Keratinocyte (primary cell): ENCODE measurements at places on chromosomes 16 and 17. TPM values are rescaled to one million over a fixed set of nuclear protein-coding genes. Genes with fewer than 3 reads are reported as not detected.

- DNase-seq: no peak
- H3K36me3 ChIP-seq: no peaks in the 10 kb centered on the region
- no peak overlapping the region for H3K27ac ChIP-seq
- H3K4me3 ChIP-seq: no peak overlapping the region
These were observed 106.2 kb downstream of the PHKB start for GRCh38 chr16:47567321-47567720.

- H3K4me3 ChIP-seq: no peak overlapping the region
- peaks cover 5% of the 10 kb centered on the region for H3K4me1 ChIP-seq
- no peak overlapping the region for H3K27ac ChIP-seq
- no peaks in the 10 kb centered on the region for H3K27me3 ChIP-seq
These were observed 342.5 kb downstream of the CPPED1 start for GRCh38 chr16:12461201-12461600.

GRCh38 chr16:72286936-72287620 lies 115.1 kb upstream of the PMFBP1 start:
- no peak overlapping the region for H3K4me3 ChIP-seq
- peaks cover 53% of the 10 kb centered on the region for H3K4me1 ChIP-seq
- peak overlapping the region; percentile 83 for H3K27ac ChIP-seq
- H3K36me3 ChIP-seq: no peaks in the 10 kb centered on the region
- DNase-seq: peak; percentile 32

DNA sequence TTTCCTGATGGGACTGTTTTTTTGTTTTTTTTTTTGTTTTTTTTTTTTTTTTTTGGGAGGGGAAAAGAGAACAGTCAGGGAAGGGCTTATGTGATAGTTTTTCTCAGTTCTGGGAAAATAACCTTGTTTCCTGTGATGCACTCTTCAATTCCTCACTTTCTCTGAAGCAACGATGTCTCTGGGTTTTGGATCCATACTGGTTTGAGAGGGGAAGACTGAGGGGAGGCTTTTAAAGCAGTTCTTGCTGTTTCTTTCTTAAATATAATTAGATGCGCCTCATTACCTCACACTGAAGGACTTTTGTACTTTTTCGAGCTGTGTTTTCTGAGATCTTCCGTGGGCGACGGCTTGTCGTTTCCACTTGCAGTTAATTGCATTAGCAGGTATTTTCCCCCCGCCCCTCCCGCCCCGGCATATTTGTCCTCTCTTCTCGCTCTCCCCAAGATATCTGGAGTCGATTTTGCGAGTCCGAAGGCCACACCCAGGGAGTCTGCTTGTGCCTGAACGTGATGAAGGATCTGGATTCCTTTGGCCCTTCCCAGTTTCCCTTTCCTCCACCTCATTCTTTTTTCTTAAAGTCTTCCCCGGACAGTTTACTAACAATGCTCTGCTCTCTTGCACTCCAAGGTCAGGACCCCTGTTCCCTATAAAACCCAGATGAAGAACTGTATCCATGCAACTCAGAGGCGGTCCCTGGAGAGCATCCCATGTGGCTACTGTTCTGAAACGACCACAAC lies 125.2 kb upstream of the ZFHX3 start:
- H3K4me1 ChIP-seq: peaks cover 7% of the 10 kb centered on the region
- peaks cover 3% of the 10 kb centered on the region for H3K27me3 ChIP-seq
- no peak overlapping the region for H3K27ac ChIP-seq
- no peak for DNase-seq
- H3K4me3 ChIP-seq: no peak overlapping the region
- H3K36me3 ChIP-seq: no peaks in the 10 kb centered on the region

The ENO3 gene
- 1.8 to 3.1 TPM (median 2.4 TPM) in 3 replicates for polyA plus RNA-seq

The LGALS9B gene
- 2.3 to 8.5 TPM (median 6.3 TPM) in 3 replicates for polyA plus RNA-seq

The SOCS3 gene
- 2.7 to 16.5 TPM (median 9.4 TPM) in 3 replicates for polyA plus RNA-seq

The KRTAP3-1 gene
- polyA plus RNA-seq: not detected in 3 replicates
